NCI-H446 (cell line): ENCODE measurements at places on chromosomes 11 and 22.

DNA sequence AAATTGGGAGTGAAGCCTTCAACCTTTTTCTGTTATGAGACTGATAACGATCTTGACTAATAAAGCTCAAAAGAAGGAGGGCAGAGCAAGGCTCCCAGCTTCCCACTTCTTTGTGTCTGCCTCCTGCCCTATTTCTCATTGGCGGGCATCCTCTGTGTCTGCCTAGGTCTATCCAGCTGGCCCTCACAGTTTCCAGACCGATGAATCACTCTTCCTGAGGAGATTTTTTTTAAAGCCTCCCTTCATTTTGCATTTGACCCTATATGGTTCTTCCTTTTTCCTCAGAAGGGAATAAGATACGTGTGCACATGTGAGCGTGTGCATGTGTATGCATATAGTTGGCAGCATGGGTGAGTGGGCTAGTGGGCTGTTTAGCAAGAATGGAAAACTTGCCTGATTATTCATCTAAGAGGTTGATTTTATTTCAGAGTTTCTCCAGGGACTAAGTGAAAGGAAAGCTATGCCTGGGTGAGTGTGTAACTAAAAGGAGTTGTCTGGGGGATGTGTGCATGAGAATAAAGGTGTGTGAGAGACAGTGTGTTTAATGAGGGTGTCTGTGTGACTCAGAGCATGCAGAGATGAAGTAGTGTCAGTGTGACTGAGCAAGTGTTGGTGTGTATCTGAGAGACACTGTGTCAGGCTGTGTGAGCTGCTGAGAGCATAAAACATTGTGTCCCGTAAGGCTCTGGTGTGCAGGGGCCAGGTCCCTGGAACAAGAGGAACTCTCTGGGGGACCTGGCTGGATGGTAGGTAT is 12.2 kb downstream of the PHLDB1 start:
- peak; percentile 91 for DNase-seq

DNA sequence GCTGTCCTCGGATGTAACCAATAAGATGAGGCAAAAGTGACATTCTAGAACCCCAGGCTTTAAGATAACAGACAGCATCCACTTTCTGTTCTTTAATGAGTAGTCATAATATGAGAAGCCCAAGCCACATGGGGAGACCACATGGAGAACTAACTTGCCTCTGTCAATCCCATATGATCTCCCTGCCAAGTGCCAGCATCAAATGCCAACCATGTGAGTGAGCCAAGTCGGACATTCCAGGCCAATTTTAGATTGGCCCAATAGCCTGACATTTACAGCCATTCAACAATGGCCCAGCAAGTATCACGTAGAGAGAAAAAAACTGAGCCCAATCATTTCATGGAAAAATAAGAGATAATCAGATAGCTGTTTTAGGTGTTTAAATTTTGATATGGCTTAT is 2048.3 kb upstream of the RAG2 start:
- DNase-seq, result peak; percentile 42

GRCh38 chr22:49600891-49601431 is 226.7 kb downstream of the BRD1 start:
- no peak for DNase-seq

DNA sequence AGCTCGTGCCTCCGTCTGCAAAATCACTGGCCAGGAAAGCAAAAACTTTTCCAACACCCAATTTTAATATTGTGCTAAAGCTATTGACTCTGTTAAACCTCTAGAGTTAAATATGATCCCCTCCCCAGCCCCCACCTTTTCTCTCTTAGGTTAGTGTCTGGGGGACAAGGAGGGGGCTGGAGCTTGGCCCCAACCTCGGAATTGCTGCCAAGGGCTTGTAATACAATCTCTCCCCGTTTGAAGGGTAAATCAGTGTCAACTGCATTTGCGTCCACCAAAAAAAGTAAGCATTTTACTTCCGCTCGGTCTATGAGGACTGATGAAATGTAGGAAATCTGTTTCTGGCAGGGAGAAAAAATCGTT is at the start of gene GAS2:
TSS of gene GAS2 (plus strand) at position 287 of the 363 bp plus-strand sequence. CDS start 8,259 bp downstream, outside the sequence.
- peak; percentile 80 for DNase-seq

DNA sequence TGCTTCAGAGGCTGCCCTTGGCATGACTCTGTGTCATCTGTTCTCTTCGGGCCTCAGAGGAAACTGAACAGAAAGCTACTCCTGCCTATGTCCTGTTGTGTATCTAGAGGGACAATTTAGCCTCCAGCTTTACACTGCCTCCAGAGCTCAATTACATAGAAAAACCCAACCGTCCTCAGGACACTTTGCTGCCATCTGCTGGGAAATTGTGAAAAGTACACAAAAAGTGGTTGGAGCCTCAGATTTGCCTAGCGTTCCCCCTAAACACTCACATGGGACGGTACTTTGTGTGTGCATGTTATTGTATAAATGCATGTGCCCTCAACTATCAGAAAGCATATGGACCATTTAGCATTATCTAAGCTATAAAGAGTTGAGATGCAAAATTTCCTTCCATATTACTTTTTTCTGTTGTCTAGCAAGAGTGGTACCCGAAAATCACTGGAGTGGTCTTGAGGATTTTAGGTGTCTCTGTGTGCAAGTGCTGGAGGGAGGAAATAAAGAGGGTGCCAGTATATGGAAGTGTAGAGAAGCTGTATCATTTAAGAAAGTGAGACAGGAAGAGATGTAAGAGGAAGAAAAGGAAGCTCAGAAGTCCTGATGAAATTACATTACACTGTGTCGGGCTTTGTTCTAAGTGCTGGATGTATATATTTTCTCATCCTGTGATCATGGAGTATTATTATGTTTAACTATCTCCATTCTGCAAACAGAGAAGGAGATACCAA is 8.7 kb upstream of the MS4A4E start:
- peak; percentile 3 for DNase-seq

- peak; percentile 68 for DNase-seq
Observed at GRCh38 chr22:27247701-27248434, 553.7 kb downstream of the MN1 start.

DNA sequence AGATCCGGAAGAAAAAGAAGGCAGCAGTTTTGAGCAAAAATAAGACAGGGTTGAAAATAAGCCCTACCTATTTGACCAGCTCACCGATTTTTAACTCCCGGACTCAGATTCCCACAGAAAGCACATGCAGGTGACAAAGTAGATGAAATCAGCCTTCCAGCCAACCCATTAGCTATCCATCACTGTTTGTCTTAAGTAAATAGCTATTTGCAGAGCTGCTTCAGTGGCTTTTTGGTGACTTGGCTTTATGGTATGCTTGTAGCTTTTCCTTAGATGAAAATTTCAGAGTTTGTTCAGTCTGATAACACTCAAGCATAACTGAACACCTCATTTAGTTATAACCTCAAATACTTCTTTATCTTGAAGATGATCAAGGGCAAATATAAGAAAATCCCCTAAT is 192.6 kb downstream of the HIPK3 start:
- DNase-seq, result no peak

GRCh38 chr11:69180226-69180625 is 24.5 kb downstream of the SMIM38 start:
- DNase-seq, result no peak

DNA sequence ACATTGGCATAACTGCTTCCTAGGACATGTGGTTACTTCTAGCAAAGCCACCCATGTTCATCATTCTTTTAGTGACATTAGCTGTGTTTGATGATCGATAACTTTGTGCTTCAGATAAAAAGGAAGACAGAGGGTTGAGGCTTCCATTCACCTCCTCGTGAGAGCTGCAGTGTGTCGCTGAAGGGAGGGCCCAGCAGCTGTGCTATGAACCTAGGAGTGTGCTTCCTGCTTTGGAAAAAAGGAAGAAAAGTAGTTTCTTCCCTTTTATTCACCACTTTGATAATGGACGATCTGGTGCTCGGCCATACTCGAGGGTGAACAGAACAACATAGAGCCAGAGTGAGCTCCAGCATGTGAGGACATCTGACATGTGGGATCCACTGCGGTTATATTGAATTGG is 6.1 kb upstream of the RFPL2 start:
- DNase-seq, result no peak

- DNase-seq, result no peak
Observed at GRCh38 chr11:43788421-43788820, 92.2 kb upstream of the ALKBH3 start.

- peak; percentile 73 for DNase-seq
Observed at GRCh38 chr11:95337972-95338429, 107.0 kb upstream of the SESN3 start.

GRCh38 chr22:40434745-40435144 is 64.4 kb downstream of the SGSM3 start:
- DNase-seq, result no peak

- no peak for DNase-seq
Observed at GRCh38 chr22:26565181-26565580, 24.8 kb downstream of the TPST2 start.

GRCh38 chr22:27857443-27857842 is 55.9 kb upstream of the MN1 start:
- DNase-seq, result no peak

- DNase-seq, result peak; percentile 70
Observed at GRCh38 chr22:41979423-41980250, 10.4 kb downstream of the SEPTIN3 start.

DNA sequence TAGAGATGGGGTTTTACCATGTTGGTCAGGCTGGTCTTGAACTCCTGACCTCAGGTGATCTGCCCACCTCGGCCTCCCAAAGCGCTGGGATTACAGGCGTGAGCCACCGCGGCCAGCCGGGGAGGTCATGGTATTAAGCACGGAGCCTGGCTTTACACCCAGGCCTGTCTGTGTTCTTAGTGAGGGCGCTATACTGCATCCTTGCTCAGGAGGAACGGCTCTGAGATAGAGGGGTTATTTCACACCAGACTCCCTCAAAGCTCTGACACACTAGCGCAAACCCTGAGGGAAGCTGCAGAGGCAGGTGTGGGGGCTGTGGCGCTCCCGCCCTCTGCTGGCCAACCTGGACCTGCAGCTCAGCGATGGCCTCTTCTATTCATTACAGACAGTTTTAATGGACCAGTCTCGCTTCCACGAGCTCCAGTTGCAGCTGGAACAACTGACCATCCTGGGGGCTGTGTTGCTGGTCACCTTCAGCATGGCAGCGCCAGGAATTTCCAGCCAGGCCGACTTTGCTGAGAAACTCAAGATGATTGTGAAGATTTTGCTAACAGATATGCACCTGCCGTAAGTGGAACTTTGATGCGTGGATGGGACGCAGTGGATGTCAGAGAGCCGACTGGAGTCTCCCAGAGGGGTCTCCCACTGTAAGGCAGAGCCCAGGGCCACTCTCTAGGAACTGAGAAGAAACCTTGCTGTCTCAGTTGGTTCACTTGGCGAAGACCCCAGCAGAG is 26.2 kb downstream of the TCP11L1 start:
- no peak for DNase-seq
